Spleen (tissue), 13 donors: ENCODE measurements at places on chromosomes 5 and 9. TPM values are rescaled to one million over a fixed set of nuclear protein-coding genes. Genes with fewer than 3 reads are reported as not detected.

The ACER2 gene
- total RNA-seq: 2.7 TPM

The DAP gene
- total RNA-seq: 111 TPM

The DEPDC1B gene
- 4.2 TPM for total RNA-seq

The VCAN gene
- total RNA-seq: 90.6 TPM

The ZNF484 gene
- 14.3 TPM for total RNA-seq

The RAB3C gene
- 0.34 TPM for total RNA-seq

The IL31RA gene
- not detected for total RNA-seq

The NHP2 gene
- 55.4 TPM for total RNA-seq

The TAS2R1 gene
- total RNA-seq: not detected

The FAM153A gene
- 45.7 TPM for total RNA-seq

The S100Z gene
- total RNA-seq: 10.0 TPM

The ACSL6 gene
- total RNA-seq: 6.2 TPM

The TRIO gene
- total RNA-seq: 197 TPM

The INSL6 gene
- not detected for total RNA-seq

The CREB3 gene
- 21.8 TPM for total RNA-seq

The SOWAHA gene
- total RNA-seq: not detected

The FAM200C gene
- total RNA-seq: 4.6 TPM

The SPARC gene
- total RNA-seq: 630 TPM

The NIM1K gene
- total RNA-seq: 0.98 TPM

The WNT8A gene
- not detected for total RNA-seq

The MAMDC2 gene
- total RNA-seq: 54.4 TPM

The SUSD3 gene
- total RNA-seq: 49.0 TPM

The PKD2L2 gene
- not detected for total RNA-seq

The SEMA5A gene
- total RNA-seq: 23.3 TPM

The IL13 gene
- not detected for total RNA-seq

The AGXT2 gene
- total RNA-seq: not detected

The KIF4B gene
- total RNA-seq: not detected

The PWWP2A gene
- 30.6 TPM for total RNA-seq

The IRX4 gene
- total RNA-seq: not detected

The PRKAA1 gene
- 98.7 TPM for total RNA-seq

The RANBP17 gene
- total RNA-seq: 1.6 TPM

The IL17B gene
- 1.4 TPM for total RNA-seq

The GLRA1 gene
- total RNA-seq: not detected

The STK32A gene
- 1.7 TPM for total RNA-seq

The CAPSL gene
- not detected for total RNA-seq

The WDR36 gene
- 33.9 TPM for total RNA-seq
